ENCODE measurements at places on chromosomes 5 and 9.

GRCh38 chr9:73034962-73035361 lies 82.1 kb upstream of the ALDH1A1 start:
- no peak for DNase-seq

DNA sequence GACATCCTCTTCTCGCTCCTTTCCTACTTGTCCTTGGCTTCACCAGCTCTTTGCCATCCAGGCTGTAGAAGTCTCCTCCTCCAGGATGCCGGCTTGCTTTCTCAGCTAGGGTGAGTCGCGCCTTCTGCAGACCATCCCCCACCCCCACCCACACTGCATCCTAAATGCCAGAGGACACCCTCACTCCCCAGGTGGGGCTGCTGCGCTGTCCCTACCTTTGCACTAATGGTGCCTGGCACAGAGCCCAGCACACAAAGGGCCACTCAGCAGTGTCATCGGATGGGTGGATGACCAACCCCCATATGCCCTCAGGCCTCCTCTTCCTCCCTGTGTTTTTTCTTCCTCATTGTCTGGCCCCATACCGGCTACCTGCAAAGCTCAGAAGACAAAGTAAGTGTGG lies 14.8 kb downstream of the IL9 start:
- no peak for DNase-seq

DNA sequence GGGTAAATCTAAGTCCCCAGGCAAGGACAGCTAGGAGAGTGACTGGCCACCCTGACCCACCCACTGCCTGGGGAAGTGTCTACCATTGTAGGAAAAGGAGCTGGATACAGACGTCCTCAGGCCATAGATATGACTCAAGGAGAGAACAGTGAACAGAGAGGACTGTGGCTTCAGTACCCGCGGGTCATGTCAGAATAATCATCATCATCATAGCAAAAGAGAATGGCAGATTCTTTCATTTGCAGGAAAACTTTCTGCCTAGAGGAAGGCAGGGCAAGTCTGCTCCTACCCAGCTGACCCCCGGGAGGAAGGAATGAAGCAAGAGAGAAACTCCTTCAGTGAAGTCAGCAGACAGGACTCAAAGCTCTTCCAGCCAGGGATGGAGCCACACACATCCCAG lies 52.2 kb upstream of the UBTD2 start:
- DNase-seq, result no peak

DNA sequence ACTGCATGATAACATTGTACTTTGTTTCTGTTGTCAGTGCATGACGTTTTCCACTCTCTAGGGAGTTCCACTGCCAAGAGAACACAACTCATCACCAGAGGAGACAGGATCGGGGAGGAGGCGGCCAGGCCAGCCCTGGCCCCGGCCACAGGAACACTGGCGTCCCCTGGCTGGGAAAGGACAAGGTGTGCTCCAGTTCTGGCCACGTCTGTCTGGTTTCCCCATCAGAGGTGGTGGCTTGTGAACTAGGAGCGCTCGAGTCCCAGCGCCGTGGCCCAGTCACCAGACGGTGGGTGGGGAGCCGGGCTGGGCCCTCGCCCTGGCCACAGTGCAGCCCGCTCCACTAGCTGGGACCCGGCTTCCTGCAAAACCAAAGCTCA lies 211.9 kb upstream of the IRX4 start:
- DNase-seq, result no peak

GRCh38 chr5:116343961-116344360 lies 230.7 kb downstream of the SEMA6A start:
- no peak for DNase-seq

DNA sequence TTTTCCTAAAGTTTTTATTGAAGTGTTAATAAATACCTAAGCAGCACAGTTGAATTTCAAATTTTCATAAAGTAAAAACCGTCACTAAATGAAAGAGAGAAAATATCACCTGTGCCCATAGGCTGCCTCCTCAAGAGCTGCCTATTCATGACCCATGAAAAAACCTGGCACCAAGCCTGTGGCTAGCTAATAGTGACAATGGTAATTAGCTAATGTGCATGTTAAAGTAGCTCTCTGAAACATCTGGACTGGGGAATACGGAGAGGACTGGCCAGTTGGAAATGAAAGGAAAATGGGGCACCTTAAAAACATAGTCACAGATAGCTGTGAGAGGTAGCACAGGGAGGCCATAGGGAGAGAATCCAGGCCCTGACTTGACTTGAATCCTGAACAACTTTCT lies 5.4 kb upstream of the GNE start:
- DNase-seq, result no peak

- DNase-seq, result no peak
Observed at GRCh38 chr5:509611-510185, 14.6 kb downstream of the SLC9A3 start.

DNA sequence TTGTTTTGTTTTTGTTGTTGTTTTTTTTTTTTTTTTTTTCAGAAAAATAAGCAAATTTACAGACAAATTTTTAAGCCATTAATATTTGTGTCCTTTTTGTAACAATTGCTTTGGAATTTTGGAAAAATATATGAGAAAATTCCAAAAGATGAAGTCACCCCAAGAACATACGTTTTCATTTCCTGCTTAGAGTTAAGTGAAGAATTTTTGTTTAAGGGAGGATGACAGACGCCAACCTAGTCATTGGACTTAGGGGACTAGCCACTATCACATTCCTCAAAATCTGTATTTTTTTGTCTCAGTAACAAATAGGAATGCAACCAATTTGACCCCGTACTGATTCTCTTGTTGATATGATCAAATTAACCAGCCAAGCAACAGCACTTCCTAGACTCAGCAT lies 433.9 kb upstream of the SLC30A5 start:
- DNase-seq, result no peak

All from SIG-M5 (cell line).